ENCODE measurements at places on chromosomes 5 and 9. TPM values are rescaled to one million over a fixed set of nuclear protein-coding genes. Genes with fewer than 3 reads are reported as not detected.

FAM169A gene
- 2.7 TPM for total RNA-seq

RALGPS1 gene
- 9.9 TPM for total RNA-seq

- DNase-seq = no peak
- H3K36me3 ChIP-seq = no peaks in the 10 kb centered on the region
- peaks cover 53% of the 10 kb centered on the region for H3K27me3 ChIP-seq
- H3K4me1 ChIP-seq = no peaks in the 10 kb centered on the region
- H3K4me3 ChIP-seq = no peak overlapping the region
Measured at GRCh38 chr5:159641371-159642039, 274.8 kb upstream of the ADRA1B start.

- no peak for DNase-seq
- no peaks in the 10 kb centered on the region for H3K4me1 ChIP-seq
- H3K27me3 ChIP-seq = peaks cover 6% of the 10 kb centered on the region
- no peak overlapping the region for H3K27ac ChIP-seq
Measured at GRCh38 chr5:77333451-77334123, 123.1 kb downstream of the PDE8B start.

Measured in osteocyte (in vitro differentiated cells).